Stimulated activated CD4-positive, alpha-beta T cell treated with anti-CD3 and anti-CD28 coated beads, Interleukin-1b, Interleukin-23, amount 100 ng/mL, for 1 hour (primary cell): ENCODE measurements at places on chromosomes 6 and 20.

GRCh38 chr20:21516861-21517565 lies 3.1 kb upstream of the NKX2-2 start:
- DNase-seq, result no peak

DNA sequence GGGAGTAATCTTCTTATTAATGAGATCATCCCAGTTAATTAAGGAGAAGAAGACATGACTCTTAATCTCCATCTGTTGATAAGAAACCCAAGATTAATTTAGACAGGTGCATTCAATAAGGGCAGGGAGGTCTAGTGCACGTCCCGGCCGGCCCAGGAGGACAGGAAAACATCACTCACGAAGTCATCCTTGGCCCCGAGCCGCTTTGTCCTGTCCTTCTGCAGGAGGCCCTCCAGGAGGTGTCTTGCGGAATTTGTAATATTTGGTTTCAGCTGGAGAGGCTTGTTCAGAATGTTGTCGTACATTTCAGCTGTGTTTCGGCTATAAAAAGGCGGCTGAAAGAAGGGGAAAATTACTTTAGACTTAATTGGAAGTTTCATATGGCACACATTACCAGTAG lies 118.4 kb upstream of the SLC2A12 start:
- no peak for DNase-seq

DNA sequence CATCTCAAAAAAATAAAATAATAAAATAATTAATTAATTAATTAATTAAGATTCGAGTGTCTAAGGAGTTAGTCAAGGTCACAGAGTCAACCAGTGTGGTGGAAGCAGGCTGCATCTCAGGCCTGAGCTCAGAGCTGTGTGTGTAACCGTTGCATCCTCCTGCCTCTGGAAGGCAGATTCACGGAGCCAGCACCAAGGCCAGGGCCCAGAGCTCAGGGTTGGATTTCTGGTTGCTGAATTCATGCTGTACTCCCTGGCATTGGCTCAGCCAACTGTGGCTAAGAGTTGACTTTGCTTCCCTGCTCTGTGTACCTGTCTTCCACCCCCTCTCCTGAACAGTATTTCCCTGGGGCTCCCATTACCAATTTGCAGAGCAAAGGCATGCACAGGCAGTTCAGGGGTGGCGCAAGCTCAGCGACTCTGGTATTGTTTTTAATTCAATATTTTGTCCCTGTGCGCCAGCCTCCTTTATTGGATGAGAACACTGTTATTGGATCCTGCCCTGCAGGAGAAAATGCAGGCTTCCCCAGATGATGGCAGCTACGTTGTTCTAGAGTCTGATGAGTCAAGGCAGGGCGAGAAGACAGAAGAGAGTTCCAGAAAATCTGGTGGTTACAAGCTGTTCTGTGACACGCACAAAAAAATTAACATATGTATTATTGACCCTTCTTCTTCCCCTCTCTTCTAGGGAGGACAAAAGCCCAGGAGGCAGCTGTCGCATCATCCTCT lies 12.3 kb upstream of the CTNNBL1 start:
- no peak for DNase-seq

DNA sequence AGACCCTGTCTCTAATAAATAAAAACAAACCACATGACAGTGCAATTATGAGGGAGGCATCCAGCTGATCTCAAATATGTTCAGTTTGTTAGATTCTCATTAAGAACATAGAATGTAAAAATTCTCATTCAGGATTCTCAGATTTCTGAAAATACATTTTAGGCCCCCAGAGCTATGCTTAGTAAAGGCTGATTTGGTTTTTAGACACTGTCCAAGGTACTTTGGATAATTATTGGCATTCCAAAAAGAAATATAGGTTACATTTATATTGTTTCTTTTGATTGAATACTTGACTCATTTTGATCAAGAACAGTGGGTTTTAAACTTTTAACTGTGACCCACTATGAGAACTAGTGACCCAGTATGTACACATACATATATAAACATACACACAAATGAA lies 55.5 kb downstream of the ANKRD6 start:
- DNase-seq, result no peak

- no peak for DNase-seq
Observed at GRCh38 chr6:43622541-43622940, 6.5 kb downstream of the GTPBP2 start.

DNA sequence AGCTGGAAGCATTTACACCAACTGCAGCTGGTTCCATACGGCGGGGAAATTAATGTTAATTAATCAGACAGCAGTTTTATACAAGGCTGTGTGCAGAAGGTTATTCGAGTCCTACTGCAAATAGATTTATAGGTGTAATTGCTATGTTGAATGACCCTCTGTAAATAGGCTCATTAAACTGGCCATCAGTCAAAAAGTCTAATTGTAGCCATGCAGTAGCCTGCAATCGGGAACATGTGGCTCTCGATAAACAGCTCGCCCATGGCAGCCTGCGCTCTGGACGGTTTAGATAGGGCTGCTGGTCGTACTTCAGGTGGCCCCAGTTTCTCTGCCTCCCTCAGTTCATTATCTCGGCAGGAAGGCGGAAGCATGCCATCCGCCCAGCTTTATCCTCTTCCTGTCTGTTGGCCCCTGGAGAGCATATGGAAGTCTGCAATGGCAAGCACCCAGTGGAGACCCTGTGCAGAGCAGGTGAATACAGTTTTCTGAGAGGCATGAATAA lies 143.2 kb downstream of the MBOAT1 start:
- DNase-seq, result no peak

GRCh38 chr20:11671015-11671511 lies 246.6 kb upstream of the BTBD3 start:
- no peak for DNase-seq

GRCh38 chr6:158031381-158032353 lies 50.0 kb downstream of the SYNJ2 start:
- no peak for DNase-seq

DNA sequence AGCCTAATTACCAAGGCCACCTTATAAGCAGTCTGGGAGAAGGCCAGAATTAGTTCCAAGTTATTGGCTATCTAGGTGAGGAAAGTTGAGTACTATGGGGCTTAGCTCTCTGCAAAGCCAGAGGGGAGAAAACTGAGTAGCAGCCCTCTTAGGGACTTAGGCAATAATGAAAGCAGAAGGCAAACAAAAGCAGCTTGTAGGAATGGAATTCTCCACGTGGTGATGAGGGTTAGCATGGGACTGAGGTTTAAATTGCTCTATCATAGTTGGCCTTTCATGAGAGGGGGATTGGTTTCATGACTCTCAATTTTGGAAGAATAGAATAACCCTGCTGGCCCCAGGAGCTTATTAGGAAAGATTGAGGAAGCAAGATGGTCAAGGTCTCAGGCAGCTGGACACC lies 7.0 kb upstream of the UBE2J1 start:
- DNase-seq, result no peak

DNA sequence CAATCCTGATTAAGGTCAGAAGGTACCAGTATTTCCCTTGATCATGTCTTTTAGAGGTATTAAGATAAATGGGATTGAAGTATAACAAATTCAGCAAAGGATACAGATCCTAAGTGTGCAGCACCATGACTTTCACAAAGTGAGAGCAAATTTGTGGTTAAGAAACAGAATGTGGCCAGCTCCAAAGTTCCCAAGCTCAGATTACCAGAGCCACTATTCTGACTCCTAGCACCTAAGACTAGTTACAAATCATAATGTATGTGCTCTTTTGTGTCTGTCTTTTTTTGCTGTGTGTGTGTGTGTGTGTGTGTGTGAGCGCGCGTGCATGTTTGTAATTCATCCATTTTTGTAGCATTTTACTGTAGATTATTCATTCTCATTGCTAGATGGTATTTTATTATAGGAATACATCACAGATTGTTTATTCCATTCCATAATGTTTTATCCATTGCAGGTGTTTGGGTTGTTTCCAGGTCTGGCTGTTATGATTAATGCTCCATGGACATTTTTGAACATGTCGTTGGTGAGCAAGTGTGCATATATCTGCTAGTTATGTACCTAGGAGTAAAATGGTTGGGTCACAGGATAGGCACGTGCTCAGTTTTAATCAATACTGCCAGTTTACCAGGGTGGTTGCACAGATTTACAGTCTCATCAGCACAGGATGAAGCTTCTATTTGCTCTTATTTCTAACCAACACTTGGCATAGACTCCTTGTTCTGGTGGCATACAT lies 314.0 kb upstream of the JAG1 start:
- DNase-seq, result no peak

GRCh38 chr20:36865861-36866149 lies 10.1 kb upstream of the TLDC2 start:
- no peak for DNase-seq

DNA sequence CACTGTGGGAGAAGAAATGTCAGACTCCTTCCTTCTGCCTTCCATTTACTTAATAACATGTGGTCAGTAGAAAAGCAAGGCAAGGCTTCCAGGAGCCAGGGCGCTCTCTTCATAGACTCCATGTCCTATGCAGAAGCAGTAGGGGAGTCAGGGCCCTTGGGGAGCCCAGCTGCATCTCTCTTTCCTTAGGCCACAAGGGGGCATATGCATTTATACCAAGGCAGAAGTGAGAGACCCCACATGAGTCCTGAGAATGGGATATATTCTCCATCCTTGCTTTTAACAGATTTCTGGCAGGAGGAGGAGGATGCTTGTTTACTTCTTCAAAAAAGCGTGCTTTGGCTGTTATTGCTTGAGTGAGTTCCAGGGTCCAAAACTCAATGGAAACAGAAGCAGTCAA lies 198.5 kb downstream of the HIVEP2 start:
- no peak for DNase-seq

- DNase-seq, result no peak
Observed at GRCh38 chr20:37649017-37649416, 44.8 kb upstream of the CTNNBL1 start.

GRCh38 chr20:39633689-39634088 lies 671.5 kb downstream of the DHX35 start:
- no peak for DNase-seq

GRCh38 chr6:41896281-41896680 lies 1.1 kb upstream of the USP49 start:
- no peak for DNase-seq

DNA sequence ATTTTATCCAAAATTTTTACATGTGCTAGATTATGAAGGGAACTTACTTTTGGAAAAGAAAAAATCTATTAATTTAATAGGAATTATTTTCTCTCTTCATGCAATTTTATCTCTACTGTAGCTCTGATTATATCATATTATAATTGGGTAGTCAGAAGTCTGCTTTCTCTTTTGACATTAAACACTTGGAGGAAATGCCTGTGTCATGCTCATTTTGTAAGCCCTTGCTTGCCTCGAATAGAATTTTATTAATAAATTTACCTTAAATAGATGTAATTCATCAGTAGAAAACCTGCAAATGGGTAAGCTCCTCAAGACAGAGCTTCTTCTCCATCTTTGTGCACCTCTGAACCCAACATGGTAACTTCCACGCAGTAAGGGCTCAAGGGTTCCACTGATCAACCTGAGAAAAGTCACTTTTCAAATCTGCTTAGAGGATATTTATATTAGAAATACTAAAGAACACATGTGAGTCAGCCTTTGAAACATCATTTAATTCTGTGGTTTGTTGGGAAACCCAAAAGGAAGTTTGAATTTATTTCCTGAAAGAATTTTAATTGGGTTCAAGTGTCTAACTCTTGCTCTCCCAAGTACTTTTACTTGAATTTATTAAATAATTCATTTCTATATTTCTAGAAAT lies 266.0 kb downstream of the ALDH8A1 start:
- DNase-seq, result no peak

GRCh38 chr20:14142171-14142570 lies 146.9 kb downstream of the MACROD2 start:
- no peak for DNase-seq

GRCh38 chr20:50328996-50329898 lies 138.6 kb downstream of the CEBPB start:
- DNase-seq, result no peak

GRCh38 chr6:134875367-134875766 lies 74.5 kb downstream of the ALDH8A1 start:
- DNase-seq, result no peak

DNA sequence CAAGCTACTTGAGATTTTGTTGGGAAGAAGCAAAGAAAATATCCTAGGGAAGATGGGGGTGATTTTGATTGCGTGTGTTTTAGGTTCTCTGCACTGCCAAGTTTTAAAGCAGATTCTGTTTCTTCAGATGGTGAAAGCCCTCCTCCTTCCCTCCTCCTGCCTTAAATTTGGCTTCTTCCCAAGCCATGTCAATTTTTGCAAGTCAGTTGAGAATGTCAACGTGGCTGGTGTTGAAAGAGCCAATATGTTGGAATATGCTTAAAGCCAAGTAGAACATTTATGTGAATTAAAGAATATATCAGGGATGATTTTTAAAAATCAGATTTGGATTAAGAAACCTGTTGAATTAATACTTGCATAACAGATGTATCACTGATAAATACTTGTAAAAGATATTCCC lies 270.8 kb downstream of the ARID1B start:
- no peak for DNase-seq

DNA sequence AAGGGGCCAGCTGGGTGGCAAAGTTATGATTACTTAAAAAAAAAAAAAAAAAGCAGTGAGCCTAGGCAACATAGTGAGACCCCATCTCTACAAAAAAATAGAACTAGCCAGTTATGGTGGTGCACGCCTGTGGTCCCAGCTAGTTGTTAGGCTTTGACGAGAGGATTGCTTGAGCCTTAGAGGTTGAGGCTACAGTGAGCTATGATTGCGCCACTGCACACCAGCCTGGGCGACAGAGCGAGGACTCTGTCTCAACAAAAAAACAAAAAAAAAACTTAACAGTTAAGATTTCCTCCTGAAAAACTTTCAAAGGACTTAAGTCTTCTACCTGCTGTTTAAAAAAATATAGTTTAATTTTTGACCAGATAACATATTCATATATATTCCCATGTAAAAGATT lies 2.4 kb downstream of the GTSF1L start:
- no peak for DNase-seq

- no peak for DNase-seq
Observed at GRCh38 chr6:170393807-170394399, 87.3 kb downstream of the FAM120B start.

- no peak for DNase-seq
Observed at GRCh38 chr6:150857062-150857944, 8.2 kb upstream of the MTHFD1L start.

DNA sequence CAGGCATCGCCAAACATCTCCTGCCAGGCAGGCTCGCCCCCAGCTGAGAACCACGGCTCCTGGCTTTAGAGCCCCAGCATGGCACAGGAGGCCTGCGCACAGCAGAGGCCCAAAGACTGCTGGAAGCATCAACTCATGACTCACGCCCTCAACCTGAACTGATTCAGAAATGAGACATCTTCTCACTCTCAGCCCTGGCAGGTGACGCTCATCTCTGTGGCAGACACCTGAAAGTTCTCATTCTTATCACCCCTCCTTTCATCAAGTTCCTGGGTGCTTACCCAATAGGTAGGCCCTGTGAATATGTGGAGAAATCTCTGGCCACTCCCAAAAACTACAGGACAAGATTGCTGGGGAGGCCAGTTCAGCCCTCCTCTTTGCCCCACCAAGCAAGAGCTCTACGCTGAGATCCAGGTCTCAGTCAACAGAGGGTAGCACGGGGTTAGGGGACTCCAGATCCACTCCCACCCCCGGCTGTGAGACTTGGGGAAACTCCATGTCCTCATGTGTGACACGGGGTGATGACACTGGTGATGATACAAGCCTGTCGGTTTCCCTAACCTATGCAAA lies 11.3 kb downstream of the NFATC2 start:
- peak; percentile 56 for DNase-seq
